Panc1 (cell line): ENCODE measurements at places on chromosomes 1 and 21.

GRCh38 chr1:64898107-64898861 is 68.1 kb downstream of the JAK1 start:
- peak; percentile 92 for DNase-seq

DNA sequence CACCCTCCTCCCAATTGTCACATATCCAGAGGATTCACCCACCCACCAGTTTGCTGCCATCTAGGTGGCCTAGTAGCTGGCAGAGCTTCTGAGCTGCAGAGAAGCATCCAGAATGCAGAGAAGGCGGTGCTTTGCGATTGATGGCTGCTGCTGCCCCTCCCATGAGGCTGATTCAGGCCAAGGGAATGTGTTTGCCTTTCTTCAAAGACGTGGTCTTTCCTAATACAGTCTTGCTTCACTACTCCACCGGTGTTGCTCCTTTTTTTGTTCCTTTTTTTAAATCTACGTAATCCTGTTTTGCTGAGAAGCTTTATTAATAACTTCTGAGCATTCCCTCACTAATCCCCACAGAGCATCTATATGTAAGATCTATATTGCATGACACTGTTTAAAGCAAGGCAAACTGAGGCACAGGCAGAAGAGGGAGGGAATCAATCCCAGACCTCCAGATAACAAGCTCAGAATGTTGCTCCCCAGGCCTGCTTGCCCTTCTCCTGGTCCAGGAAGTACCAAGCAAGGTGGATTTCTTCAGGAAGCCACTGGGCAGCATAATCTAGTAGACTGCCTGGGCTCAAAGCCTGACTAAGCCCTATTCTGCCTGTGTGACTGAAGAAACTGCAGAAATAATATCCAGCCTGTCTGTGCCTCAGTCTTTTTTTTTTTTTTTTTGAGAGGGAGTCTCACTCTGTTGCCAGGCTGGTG is 275.5 kb upstream of the FMN2 start:
- peak; percentile 57 for DNase-seq

- DNase-seq, result no peak
These were observed 6.7 kb upstream of the INKA2 start for GRCh38 chr1:111745675-111746613.

GRCh38 chr1:87226341-87226760 is 102.3 kb upstream of the LMO4 start:
- DNase-seq, result peak; percentile 45

GRCh38 chr1:66035616-66036245 is 243.0 kb downstream of the PDE4B start:
- no peak for DNase-seq

DNA sequence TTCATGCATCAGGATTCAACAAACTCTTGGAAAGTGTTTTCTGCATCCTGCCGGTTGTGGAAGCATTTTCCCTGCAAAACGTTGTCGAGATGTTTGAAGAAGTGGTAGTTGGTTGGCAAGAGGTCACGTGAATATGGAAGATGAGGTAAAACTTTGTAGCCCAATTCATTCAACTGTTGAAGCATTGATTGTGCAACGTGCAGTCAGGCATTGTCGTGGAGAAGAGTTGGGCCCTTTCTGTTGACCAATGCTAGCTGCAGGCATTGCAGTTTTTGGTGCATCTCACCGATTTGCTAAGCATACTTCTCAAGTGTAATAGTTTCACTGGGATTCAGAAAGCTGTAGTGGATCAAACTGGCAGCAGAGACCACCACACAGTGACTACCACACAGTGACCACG is 57.0 kb upstream of the PRDM2 start:
- DNase-seq, result no peak

- no peak for DNase-seq
These were observed 48.9 kb downstream of the KIAA1614 start for GRCh38 chr1:180961622-180962021.

DNA sequence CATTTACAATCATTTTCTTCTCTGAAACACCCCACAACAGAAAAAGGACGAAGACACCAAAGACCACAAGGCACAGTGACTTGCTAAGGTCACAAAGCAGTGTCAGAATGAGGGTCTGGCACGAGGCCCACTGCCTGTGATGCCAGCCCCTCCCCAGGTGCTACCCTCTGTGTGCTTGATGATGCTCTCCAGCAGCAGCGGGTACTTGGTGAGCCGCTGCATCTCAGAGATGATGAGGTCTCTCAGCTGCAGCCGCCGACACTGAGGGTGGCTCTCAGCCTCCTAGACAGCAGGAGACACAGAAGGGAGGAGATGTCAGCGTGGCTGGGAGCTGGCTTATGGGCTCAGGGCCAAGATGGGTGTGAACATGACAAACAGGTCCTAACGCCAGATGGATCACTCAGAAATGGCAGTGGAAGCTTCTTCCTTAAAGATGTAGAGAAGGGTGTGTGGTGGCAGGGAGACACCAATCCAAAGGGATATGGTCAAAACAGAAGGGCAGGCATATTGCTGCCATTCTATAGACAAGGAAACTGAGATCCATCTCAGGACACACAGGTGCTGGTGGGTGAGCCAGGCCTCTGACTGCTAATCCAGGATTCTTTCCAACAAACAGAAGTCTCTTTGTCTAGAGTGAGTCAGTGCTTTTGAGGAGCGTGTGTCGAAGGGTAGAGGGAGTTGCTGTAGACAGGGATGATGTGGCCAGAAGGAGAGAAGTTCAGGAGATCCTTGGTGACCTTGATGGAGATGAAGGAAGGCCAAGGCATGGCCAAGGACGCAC is 25.6 kb downstream of the LRRC71 start:
- no peak for DNase-seq

GRCh38 chr1:106181866-106182265 is 874.6 kb upstream of the PRMT6 start:
- no peak for DNase-seq
